ENCODE measurements at places on chromosomes 5 and 9. TPM values are rescaled to one million over a fixed set of nuclear protein-coding genes. Genes with fewer than 3 reads are reported as not detected.
A peak's percentile ranks its signal among the peaks of the same experiment; 100 is the strongest.

DNA sequence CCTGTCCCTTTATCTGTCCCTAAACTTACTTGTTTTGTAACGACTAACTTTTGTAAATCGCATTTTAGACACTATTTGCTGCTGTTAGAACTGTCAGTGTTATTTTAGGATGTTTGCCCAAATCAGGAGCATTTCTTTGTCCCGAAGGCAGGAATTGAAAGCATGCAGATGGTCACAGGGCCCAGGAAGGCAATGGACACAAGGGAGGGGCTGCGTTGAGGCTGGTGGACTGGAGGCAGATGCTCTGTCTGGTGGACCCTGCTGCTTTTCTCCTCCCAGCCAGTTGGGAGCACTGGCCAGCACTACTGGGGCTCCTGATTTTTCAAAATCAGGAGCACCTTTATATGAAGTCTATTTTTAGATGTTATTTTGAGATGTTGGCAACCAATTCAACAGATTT lies 31.7 kb downstream of the DOCK2 start:
- DNase-seq, result peak; percentile 59

DNA sequence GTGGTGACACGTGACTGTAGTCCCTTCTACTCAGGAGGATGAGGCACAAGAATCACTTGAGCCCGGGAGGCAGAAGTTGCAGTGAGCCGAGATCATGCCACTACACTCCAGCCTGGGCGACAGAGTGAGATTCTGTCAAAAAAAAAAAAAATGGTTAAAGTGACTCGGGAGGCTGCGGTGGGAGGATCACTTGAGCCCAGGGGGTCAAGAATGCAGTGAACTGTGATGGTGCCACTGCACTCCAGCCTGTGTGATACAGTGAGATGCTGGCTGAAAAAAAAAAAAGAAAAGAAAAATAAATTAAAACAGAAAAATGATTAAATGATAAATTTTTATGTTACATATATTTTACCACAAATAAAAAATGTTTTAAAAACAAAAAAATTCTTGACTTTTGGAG lies 51.9 kb downstream of the KLF4 start:
- no peak for DNase-seq

- DNase-seq, result no peak
Measured at GRCh38 chr5:54902791-54903473, 82.5 kb downstream of the ESM1 start.

- no peak for DNase-seq
Measured at GRCh38 chr5:39422728-39423285, 2.0 kb downstream of the DAB2 start.

DNA sequence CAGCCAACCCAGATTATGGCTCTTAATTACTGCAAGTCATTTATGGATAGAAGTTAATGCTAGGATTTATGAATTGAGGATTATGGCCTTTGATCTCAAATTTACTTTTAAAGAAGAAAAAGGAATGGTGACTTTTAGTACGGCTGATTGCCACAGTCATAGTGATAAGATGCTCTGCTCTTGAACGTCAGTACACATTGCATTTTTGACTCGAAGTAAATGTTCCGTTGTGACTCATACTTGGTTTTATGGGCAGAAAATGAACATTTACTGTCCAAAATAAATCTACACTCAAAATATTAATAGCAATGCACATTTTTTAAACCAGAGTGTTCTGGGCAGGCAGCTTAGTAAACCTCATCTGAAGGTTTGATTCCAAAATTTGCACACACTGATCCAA lies 830 bp downstream of the ADAMTSL1 start:
- DNase-seq, result no peak

DNA sequence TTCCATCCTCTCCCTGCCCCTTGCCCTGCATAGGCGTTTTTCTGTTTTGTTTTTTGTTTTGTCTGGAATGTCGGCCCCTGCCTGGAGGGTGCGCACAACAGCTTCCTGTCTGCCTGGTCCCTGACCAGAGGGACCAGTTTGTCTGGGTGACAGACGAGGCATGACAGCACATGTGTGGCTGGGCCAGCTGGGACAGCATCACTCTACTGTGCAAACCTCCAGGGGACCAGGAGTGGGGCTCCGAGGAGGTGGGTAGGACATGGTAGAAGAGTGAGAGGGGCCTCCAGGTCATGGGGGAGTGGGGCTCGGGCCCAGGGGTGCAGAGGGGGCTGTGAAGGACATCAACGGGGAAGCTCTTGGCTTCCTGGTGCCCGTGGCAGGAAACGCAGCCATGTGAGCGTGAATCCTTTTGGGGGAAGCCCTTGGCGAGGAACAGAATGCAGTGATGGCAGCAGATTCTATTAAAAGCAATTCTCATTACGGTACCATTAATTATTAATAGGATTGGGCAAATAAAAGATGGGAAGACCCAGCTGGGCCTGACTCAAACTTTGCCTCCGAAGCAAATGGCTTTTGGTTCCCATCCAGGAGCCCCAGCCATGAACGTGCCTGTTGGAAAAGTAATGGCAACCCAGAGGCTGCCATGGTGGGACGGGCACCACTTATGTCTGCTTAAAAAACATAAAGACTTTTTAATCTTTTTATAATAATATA lies 184.4 kb upstream of the IER5L start:
- peak; percentile 64 for DNase-seq

DNA sequence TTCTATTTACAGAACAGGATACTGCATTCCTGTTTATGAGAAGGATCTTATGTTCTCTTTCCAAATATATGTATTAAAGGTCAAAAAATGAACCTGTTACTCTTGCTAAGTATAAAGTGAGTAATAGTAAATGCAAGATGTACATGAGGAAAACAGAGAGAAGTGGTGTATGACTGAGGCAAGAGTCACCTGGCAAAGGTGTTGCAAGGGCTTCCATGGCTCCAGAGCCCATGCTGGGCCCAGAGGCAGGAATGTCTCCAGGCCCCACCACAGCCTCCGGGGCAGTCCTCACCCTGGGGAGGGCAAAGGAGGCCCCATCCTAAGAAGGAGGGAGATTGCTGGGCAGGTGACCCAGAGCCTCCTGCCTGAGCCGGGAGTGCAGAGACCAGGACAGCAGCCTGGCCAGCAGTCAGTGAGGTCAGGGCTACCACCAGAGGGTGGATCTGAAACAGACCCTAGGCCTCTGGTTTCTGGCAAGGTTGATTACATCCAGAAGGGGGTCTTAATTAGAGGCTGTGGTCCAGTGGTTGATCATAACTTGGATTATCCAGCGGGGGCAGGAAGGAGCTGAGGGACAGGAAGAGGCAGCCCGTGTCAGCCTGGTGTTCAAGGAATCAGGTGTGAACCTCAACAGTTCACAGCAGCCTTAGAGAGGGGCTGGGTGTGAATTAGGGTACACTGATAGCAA lies 57.3 kb upstream of the CPLX2 start:
- no peak for DNase-seq

DNA sequence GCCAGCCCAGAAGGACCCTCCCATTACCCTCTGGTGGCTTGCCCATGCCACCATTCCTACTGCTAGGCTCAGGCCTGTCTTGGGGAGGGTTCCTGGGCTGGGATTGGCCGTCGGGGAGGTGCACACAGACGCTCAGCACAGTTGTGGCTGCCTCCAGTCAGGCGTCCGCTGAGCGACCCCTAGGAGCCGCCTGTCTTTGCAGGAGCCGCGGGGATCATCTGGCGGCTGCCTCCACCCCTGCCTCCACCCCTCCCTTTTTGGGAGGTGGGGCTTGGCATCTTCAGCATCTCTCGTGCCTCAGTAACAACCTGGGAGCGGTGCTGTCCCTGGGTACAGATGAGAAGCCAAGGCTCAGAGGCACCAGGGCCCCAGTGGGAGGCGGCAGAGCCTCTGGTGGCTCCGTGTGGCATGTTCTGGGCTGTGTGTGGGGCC lies 39.6 kb downstream of the RXRA start:
- DNase-seq, result peak; percentile 48

DNA sequence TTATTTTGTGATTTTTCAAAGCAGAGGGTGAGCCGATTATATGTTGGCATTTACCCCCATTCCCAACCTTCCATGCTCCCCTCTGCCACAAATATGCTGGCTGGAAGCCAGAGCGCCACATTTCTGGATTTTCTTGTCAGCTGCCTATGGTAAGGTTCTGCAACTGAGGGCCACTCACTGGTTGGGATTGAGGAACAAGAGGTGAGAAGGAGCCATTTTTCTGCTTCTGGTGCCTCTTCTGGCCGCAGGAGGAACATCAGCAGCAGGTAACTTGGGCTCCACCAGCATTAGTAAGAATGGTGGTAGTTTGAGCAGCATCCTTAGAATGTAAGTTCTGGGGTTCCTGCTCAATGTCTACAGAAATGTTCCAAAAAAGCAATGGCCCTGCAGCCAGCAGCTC lies 159.5 kb upstream of the MAST4 start:
- DNase-seq, result no peak

- DNase-seq, result no peak
Measured at GRCh38 chr9:6109571-6109970, 94.1 kb upstream of the RANBP6 start.

CARD9 gene
- 4.1 TPM for total RNA-seq

CD180 gene
- total RNA-seq, result not detected

CER1 gene
- 3.0 TPM for total RNA-seq

LRRC26 gene
- total RNA-seq, result 0.98 TPM

CDX1 gene
- not detected for total RNA-seq
